Posterior vena cava (tissue), 2 donors: ENCODE measurements at places on chromosomes 5 and 9. TPM values are rescaled to one million over a fixed set of nuclear protein-coding genes. Genes with fewer than 3 reads are reported as not detected.

ARL14EPL gene
- not detected for total RNA-seq

BTNL8 gene
- not detected for total RNA-seq

DNA sequence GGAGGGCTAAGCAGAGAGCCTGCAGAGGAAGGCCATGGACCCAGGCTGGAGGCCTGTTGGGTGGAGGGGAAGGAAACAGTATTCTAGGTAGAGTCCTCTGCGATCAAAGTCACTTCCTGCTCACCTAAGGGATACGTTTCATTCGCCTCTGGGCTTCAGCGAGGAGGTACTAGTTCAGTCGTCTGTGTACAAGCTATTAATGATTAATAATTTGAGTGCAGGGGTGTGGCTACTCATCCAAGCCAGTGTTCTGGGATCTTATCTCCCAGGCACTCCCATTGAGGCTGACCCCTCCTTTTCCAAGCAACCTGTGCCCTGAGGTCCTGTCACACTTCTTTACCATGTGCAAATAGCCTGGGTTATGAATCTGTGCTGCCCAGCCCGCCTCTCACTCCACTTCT lies 25.2 kb downstream of the RALGPS1 start:
- no peak for DNase-seq

DNA sequence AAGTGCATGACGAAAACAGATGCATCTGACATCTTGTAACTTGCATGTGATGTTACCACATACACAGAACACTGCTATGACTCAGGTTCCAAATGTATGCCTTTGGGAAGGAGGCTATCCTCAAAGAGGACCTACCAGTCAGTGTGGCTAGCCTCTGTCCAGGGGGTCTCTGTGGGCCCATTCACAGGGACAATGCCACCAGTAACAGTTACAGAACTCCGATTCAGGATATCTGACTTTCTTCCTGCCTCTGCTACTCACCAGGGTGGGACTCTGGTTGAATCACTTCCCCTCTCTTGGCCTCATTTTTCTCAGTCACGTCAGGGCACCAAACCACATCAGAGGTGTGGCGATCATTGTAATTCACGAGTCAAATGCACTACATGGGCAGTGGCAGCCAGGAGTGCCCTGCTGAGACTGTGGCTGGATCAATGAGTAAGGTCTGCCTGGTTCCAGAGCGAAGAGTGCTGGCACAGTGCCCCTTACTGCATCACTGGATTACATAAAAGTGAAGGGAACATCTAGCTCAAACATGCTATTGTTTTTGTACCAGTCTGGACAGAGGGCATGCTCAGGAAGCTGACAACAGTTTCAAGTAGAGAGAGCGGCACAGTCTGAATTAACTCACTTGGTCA lies 13.2 kb downstream of the ATOX1 start:
- DNase-seq: no peak

DNA sequence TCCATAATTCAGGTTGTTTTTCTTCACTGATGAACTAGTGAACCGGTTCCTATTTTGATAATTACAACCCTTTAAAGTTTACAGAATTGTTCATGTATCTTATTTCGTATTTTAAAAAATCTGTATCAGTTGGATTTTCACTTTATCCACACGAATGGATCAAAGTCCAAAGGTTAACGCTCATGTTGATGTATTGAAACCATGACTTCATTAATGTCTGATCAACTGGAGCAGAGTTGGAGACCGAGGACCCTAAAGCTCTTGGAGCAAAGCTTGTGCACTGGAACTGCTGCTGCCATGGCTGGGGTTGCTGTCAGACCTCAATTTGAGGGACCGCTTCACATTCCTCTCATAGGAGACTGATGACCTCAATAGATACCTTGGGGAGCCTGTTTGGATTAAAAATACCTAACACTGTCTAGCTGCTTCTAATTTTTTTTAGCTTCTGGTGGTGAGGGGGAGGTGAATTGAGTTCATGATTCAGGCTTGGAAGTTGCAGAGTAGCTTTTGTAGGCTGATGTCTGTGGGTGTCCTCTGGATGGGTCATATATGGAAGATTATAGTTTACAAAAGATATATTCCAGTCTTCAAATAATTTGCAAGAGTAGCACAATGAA lies 45.1 kb downstream of the KIAA1958 start:
- no peak for DNase-seq

- DNase-seq: no peak
Observed at GRCh38 chr9:101691657-101692056, 46.8 kb downstream of the GRIN3A start.

DNA sequence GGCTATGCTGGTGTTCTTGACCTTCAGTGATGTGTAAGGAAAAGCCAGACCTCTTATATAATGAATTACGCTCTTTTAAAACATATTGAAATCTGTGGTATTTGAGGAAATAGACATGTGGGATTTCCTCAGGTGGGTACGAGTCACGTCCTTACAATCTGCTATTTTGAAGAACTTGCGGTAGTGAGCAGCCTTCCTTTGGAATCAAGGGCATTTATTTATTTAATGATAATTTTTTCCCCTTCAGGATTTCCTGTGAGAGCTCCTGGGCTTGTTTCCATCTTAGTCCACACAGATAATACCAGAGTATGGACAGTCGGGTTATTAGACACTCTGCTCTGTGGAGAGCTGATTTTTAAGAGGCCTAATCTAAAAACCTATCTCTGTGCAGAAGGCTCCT lies 167.9 kb downstream of the ARHGEF28 start:
- DNase-seq: no peak

GRCh38 chr9:78050421-78050820 lies 18.8 kb upstream of the GNAQ start:
- DNase-seq: no peak

- no peak for DNase-seq
Observed at GRCh38 chr5:31106691-31107090, 86.8 kb upstream of the CDH6 start.

- no peak for DNase-seq
Observed at GRCh38 chr5:23014266-23014665, 161.1 kb upstream of the CDH12 start.

GRCh38 chr5:67303356-67303755 lies 106.8 kb upstream of the CD180 start:
- no peak for DNase-seq

- DNase-seq: no peak
Observed at GRCh38 chr5:154486427-154486866, 8.4 kb upstream of the HAND1 start.
